ENCODE measurements at places on chromosomes 1 and 21. TPM values are rescaled to one million over a fixed set of nuclear protein-coding genes. Genes with fewer than 3 reads are reported as not detected.

DNA sequence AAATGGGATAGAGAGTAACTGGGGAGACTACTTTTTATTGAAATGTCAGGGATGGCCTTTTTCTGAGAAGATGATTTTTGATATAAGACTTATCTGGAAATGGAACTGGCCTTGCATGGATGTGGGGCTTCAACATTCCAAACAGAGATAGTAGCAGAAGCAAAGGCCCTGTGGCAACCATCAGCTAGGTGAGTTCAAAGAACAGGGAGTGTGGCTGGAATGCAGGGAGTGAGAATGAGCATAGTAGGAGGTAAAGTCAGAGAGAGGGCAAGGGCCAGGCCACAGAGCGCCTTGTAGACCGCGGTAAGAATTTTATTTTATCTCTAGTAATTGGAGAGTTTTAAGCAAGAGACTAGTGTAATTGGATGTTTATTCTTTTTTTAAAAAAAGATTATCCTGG, 227.0 kb upstream of the B3GALT2 start:
- DNase-seq = no peak

DNA sequence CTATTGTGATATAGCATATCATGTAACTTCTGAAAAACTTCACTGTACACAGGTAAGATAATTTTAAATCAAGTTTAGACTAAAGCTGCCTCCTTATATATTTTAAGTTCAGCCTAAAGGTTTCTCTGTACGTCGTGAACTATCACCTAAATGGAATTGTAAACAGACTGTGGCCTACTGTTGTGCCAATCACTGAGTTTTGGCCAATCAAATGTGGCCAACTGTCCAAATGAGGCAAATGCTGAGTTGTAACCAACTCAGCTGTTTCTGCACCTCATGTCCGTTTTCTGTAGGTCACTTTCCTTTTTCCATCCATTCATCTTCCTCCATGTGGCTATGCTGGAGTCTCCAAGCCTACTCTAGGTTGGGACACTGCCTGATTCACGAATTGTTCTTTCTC, 63.7 kb upstream of the ST6GALNAC3 start:
- DNase-seq = no peak

GRCh38 chr1:222629921-222630535, 12.1 kb downstream of the MIA3 start:
- no peak for DNase-seq

DNA sequence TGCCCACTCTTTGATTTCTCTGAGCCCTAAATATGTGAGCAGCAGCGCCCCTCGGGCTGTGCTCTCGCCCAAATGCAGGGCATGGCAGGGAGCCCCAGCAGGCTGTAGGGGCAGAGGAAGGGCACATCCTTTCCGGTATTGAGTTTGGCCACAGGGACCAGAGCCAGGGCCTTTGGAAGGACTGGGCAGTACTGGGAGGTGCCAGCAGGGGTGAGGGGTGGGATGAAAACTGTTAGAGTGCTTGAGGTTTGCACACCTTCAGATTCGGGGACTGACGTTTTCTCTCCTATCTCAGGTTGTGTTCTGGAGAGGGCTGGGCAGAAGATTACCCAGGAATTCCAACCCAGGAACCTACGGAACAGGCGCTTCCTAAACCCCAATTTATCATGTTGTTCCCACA, 2.2 kb upstream of the ATP1A2 start:
- DNase-seq = no peak

DNA sequence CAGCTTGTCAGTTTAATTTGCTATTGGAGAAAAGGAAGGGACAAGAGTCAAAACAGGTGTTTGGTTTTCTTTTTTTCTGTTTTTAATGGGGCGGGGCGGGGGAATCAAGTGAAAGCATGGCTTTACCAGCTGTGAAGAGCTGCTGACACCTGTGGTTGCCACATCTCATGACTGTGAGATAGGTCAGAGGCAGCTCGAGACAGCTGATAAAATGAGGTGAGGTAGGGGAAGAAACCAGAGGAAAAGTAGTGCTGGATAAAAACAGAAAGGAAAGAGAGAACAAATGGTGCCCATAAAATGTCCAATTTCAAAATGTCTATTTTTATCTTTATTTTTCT, 272.3 kb downstream of the NEGR1 start:
- no peak for DNase-seq

GRCh38 chr1:4213366-4213973, 313.4 kb upstream of the C1orf174 start:
- no peak for DNase-seq

Gene ADPRS
- 31.7 TPM for total RNA-seq

Gene CRP
- total RNA-seq = not detected

Gene TMPRSS2
- 0.86 TPM for total RNA-seq

Gene NECTIN4
- 12.4 TPM for total RNA-seq

All from HepG2 (cell line).